ENCODE measurements at places on chromosomes 2 and 18. TPM values are rescaled to one million over a fixed set of nuclear protein-coding genes. Genes with fewer than 3 reads are reported as not detected.

The AQP12B gene
- total RNA-seq = not detected

The VWA3B gene
- not detected for total RNA-seq

The UGT1A4 gene
- total RNA-seq = not detected

The FNDC4 gene
- total RNA-seq = 26.4 TPM

The CFC1 gene
- total RNA-seq = 1.2 TPM

The MYO3B gene
- total RNA-seq = 1.3 TPM

The LRP2 gene
- total RNA-seq = 0.23 TPM

The IL1B gene
- not detected for total RNA-seq

The ASB18 gene
- not detected for total RNA-seq

The DNAJC27 gene
- 3.5 TPM for total RNA-seq

The REG3A gene
- total RNA-seq = not detected

The PAX8 gene
- total RNA-seq = 2.1 TPM

The IWS1 gene
- 50.5 TPM for total RNA-seq

- DNase-seq = no peak
Observed at GRCh38 chr2:202555356-202555755, 79.4 kb upstream of the FAM117B start.

DNA sequence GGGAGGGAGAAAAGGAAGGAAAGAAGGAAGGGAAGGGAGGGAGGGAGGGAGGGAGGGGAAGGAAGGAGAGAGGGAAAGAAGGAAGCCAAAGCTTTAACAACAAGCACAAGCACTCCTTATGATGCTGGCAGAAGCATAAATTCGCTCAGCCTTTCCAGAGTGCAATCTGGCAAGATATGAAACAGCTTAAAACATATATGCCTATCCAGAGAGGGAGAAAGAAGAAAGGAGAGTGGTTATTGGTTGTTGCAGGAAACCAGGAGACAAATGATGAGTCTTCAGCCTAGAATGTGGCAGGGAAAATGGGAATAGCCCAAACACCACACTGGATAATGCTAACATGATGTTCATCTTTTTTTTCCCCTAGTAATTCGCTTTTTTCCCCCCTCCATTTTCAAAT, 64.0 kb downstream of the STPG4 start:
- no peak for DNase-seq

GRCh38 chr2:118431997-118432396, 343.7 kb downstream of the INSIG2 start:
- DNase-seq = no peak

DNA sequence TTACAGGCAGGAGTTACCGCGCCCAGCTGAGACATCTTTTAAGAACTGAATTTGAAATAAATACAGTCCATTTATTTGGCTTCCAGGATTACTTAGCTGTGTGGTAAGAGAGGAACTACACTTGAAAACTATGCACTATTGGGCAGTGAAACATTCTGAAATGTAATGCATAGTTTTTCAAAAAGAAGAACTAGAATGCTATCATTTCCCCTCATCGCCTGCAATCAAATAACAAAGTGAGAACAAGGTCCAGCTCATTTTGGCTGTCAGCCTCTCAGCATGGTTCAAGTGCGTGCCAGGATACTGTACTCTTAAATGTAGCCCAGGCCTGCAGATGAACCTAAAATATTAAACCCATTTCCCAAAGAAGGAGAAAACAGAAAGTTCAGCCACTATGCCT, 76.6 kb upstream of the ARL5A start:
- DNase-seq = no peak

DNA sequence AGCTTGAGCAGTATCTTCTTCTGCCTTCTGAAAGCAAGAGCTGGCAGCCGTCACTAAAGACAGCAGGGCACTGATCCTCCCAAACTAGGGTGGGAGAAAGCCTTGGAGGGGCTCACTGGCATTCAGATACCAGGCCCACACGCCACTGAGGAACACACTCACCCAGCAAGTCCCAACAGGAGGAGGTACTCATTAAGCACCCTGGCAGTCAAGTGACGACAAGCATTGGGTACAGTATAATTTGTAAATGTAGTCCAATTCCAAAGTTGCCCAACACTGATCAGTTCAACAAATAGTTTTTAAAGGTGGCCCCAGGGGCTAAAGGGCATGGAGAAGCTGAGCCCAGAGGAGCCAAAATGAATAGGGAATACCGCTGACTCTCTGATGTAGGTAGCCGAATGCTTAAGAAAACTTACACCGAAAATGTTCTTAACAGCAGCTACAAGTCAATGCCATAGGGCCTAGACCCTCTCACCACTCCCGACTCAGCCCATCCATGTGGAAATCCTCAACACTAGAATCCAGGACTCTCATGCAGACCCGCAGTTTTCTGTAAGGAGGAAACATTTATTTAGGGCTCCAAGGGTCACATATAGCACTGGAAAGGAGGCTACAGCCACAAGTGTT, 9.9 kb downstream of the LIMS2 start:
- DNase-seq = no peak

- no peak for DNase-seq
Observed at GRCh38 chr18:58257461-58257860, 213.4 kb downstream of the NEDD4L start.

DNA sequence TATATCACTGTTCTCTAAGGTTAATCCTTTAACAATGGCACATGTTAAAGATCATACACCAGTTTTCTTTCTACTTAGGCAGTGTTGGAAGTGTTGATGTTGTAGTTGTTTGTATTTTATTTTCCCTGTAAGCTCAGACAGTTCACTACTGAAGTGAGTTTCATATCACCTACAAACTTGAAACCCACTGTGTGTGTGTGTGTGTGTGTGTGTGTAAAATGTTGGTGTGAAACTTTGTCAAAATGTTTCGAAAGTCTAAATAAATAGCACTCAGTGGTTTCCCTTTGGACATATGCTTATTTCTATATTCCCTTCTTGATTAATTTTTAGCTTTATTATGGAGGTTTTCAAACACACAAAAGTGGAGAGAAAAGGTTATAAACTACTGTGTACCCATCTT, 79.8 kb upstream of the CAVIN2 start:
- DNase-seq = no peak

DNA sequence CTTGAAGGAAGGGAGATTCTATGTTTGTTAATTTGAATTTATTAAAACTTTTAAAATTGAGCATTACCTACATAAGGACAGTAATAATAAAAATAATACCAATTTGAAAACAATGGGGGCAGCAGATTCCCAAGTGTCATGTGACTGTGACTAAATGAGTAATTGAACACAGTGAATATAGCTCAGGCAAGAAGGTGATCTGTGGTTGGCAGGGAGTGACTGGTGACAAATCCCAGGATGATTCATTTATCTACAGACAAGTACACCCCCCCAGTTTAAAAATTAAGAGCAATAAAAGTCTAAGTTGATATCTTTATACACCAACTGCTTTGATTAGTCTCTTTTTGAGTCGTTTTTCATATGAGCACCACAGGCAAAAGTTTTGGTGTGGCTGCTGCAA, 299.5 kb downstream of the ARHGAP15 start:
- no peak for DNase-seq

DNA sequence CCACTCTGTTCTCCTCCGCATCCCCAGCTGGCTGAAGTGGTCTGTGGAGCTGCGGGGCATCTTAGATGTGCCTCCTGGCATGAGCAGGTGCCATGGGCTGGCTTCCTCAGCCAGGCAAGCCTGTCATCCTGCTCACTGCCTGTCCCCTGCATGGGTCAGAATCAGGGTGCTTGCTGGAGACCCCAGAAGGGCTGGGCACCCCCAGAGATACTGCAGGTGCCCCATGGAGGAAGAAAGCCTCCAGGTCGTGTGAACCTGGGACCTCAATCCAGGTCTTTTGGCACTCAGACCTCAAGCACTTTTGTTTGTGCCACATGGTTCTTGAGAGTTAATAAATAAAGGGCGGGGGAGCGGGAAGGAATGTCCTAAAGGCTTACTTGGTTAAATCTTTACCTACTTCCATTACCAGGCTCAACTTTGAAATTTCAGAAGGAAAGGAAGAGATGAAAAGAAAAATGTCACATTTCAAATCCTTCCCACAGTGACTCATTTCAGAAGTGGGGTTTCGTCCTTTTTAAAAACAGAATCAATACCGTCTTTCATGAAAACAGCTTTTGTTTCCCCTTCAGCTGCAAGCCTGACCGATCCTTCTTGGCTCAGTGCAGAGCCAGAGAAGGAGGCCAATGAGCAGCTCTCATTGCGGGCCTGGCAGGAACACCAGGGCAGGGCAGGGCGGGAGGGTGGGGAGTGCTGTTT, 69.9 kb downstream of the RHOB start:
- DNase-seq = no peak

GRCh38 chr2:2046497-2046896, 284.6 kb downstream of the MYT1L start:
- DNase-seq = no peak

DNA sequence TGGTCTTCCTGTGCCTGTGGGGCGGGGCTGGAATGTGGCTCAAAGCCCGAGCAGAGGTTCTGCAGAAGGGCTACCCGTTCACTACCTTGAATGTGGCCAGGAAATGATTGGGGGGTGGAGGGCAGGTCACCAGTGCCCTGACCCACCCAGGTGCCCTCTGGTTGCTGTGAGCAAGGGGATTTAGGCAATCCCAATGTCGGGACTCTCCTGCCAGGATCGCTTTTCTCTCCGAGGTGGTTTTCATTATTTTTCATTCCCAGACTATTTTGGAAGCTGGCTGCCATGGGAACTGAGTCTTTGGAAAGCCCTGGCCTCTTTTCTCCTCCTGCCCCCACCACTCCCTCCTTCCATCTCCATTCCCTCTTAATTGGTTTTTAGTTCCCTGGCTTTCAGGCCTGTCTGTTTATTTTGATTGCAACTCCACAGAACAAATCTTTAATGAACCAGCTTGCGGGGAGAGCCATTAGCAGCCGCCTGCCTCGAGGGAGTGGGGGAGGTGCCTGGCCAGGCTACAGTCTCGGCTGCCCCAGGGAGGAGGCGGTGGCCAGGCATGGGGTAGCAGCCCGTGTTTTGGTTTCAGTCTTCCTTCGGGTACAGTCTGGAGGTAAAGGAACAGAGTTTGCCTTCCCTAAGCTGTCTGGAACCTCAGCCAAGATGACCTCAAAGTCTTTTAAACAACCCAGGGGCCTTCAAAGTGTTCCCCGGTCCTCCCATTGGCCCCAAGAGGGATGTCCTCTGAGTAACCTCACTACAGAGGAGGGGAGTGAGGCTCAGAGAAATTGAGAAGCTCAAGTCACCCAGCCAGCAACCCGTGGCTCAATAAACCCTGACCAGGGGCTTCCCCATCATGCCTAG, 114.4 kb upstream of the HAAO start:
- no peak for DNase-seq

GRCh38 chr2:201363857-201364560, 6.9 kb upstream of the FLACC1 start:
- DNase-seq = peak; percentile 22

- DNase-seq = no peak
Observed at GRCh38 chr2:240821429-240821778, 1.4 kb upstream of the KIF1A start.

DNA sequence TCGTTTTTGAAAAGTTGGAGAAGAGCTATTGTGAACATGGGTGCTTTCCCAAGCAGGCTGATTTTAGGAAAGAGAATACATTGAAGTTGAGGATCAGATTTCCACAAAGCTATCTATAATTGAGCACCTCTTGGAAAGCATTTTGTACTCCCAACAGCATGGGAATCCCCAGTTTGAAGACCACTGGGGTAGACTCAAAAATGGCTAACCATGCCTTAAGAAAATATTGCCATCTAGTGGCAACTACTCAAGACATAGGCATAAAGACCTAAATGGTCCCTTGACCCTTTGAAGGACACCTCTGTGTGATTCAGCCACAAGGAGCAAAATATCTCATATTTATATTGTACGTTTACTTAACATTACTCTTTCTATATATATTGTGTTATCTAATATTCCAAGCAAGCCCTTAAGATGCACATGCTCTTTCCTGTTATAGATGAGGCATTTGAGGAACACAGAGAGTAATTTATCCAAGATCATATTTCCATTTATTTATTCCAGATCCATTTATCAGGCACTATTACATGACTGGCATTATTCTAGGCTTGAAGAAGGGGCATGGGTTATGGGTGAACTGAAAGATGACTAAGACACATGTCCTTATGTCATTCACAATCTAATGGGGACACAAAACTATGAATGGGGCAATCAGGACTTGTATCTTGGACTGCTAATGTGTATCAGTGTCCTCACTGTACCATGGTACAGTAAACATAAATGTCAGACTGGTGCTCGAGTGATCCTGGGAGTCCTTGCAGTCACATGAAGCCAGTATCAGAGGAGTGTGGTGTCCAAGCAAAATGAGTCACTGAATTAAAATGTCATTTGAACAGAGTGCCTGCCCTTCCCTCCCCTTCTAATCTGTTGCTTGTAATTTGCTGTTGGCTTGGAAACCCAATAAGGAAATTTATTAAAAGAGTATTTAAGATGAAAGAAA, 121.0 kb upstream of the XPO1 start:
- DNase-seq = no peak

GRCh38 chr2:37325625-37326071, 1.0 kb upstream of the PRKD3 start:
- DNase-seq = no peak

GRCh38 chr2:441258-442022, 153.5 kb upstream of the ALKAL2 start:
- no peak for DNase-seq

DNA sequence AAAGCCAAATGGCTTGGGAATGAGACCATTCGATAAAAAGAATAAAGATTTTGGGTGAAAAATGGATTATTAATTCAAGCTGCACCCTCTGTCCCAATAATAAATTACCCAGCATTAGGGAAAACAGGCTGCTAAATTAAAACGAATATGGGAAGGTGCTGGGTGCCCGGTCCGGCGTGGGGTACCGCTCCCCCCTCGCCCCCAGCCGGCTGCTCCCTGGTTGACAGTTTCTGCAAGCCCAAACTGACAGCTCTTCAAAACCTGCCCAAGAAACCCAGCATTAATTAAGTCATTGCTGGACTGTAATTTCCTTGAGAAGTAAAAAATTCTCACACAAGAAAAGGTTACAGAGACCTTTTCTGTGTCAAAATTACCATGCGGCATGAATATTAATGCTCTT, 98.6 kb downstream of the PTGR3 start:
- peak; percentile 1 for DNase-seq

DNA sequence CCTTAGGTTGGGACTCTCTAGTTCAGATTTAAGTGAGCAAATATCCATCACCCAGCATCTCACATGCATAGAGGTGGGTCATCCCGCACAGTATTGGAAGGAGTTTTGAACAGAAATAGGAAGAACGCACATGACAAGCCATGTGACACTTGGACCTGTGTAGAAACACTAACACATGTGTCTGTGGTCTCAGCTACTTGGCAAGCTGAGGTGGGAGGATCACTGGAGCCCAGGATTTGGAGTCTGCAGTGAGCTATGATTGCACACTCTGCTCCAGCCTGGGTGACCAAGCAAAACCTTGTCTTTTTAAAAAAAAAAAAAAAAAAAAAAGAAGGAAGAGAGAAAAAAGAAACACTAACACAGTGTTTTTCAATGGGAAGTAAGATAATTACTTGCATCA, 5.4 kb upstream of the MTCL1 start:
- DNase-seq = no peak

DNA sequence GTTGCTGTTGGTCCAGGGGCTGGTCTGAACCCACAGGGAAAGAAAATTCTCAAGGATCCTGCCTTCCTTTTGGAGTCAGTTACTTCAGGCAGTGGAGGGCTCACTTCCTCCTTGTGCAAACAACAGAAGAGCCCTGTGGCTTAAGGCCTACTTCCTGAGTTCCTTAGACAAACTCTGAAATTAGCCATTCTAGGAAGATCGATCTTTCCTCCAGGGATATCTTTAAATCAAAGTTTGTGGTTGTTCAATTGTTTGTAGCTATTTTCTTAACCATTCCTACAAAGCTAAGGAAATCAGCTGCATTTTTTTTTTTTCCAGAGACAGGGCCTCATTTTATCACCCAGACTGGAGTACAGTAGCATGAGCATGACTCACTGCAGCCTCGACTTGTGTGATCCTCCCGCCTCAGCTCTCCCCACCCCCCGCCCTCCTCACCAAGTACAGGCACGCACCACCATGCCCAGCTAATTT, 156.0 kb downstream of the TANC1 start:
- DNase-seq = no peak
